ENCODE measurements at places on chromosomes 16 and 17.

DNA sequence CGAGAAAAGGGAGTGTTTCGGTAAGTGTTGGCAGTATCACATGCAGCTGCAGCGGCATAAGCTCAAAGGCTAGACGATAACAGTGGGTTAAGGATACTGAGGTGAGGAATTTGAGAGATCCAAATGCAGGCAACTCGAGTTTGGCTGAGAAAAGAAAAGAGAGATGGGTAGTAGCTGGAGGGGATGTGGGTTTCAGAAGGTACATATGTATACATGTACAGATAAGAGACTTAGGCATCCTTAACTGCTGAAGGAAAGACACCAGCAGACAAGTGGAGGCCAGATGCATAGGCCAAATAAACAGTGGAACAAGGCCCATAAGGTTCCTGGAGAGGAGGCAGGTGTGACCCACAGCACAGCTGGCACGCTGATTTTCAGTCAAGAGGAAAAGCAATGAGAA lies 86.6 kb upstream of the NETO2 start:
- DNase-seq: no peak

DNA sequence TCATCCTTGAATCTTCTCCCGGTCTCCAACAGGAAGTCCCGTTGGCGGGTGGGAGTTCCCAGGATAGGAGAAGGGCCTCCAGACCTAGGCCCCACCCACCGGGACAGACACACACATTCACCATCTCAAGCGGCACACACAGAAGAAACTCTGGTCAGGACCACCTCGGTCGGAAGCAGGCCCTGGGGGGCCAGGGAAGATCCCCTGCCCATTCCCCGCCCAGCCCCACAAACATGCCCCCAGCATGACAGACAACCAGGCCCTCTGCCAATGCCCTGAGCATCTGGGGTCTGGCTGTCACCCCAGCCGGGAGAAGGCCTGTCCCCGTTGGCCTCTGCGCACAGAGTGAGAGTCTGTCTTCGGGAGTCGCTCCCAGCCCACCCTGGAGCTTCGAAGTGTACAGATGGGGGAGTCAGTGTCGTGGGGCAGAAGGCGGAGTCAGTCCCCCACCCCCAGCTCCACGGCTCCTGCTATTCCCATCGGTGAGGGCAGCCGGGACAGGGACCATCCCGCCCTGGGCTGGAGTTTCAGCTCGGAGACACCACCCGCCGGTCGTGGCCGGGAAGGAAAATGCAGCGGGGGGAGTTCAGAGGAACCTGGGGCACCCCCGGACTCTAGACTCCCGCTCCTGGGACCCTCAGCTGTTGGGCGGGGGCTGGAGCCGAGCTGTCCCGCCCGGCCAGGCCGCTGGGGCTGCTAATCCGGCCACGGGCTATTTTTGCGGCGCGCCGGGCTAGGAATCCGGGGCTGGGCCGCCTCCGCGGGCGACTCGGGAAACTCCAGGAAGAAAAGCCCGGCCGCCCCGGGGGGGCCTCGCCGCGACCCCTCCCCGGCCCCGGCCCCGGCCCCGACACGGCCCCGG lies 660 bp downstream of the RHBDF1 start:
- no peak for DNase-seq

- DNase-seq: no peak
Measured at GRCh38 chr17:48543854-48544348, 1.0 kb downstream of the HOXB2 start.

- DNase-seq: no peak
Measured at GRCh38 chr17:29918922-29919856, 10.8 kb downstream of the SSH2 start.

GRCh38 chr16:76118344-76118743 lies 158.9 kb upstream of the CNTNAP4 start:
- no peak for DNase-seq

DNA sequence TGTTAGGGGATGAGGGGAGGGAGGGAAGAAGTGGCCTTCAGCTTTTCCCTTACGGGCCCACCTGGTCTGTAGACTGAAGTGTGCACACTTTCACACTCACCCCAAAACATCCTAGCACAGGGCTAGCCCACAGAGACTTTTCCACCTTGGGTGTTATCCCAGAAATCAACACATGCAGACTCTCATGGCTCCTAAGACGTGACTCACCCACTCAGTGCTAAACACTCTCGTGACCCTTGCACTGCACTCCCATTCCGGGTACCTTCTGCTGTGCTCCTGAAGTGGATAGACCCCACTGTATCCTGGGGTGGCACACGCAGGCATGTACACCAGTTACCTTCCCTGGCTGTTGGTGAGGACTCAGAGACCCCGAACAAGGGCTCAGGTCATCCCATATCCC lies 23.0 kb upstream of the ABCC3 start:
- no peak for DNase-seq

DNA sequence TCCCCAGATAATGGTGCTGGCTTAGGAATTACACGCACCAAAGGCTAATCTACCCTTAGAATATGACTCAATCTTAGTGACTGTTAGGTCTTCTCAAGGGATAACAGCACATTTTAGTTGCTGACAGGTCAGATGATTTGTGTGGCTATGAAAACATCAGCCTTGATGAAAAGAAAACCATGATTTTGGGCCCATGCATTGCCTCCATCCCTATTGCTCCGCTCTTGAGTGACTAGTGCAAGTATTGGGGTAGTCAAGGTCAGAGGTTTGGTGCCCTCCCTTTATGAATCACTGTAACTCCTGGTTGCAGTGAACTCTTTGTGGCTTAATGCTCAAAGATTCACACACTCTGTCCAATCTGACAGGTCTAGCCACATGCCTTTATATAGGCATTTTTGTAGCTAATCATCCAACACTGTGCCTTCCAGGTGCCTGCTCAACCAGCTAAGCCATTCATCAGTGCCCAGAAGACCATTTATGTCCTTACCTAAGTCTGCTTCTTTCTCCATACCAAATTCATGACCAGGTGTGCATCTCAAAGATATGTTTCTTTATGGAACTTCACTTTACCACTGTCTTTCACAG lies 251.6 kb downstream of the KCNJ2 start:
- no peak for DNase-seq

DNA sequence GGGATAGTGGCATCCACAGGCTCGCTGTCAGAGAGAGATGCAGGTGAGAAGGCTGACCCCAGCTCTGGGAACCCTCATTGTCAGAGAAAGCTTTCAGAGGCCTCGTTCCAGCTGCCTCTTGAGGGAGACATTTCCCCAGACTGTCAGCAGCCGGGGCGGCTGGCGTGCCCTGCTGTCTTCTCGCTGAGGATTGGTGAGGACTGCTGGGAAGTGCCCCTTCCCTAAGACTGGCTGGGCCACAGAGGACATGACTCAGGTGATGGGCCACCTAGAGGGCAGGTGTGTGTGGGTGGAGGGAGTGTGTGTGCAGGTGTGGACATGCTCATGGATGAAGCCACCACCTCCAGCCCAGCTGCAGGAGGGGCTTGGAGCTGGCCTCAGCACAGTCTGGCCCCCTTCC lies 25.3 kb downstream of the SPACA3 start:
- DNase-seq: no peak

- no peak for DNase-seq
Measured at GRCh38 chr17:17685775-17686291, 4.6 kb downstream of the RAI1 start.

GRCh38 chr16:25893332-25893731 lies 201.6 kb downstream of the HS3ST4 start:
- no peak for DNase-seq

GRCh38 chr17:59425085-59425931 lies 93.9 kb downstream of the YPEL2 start:
- no peak for DNase-seq

DNA sequence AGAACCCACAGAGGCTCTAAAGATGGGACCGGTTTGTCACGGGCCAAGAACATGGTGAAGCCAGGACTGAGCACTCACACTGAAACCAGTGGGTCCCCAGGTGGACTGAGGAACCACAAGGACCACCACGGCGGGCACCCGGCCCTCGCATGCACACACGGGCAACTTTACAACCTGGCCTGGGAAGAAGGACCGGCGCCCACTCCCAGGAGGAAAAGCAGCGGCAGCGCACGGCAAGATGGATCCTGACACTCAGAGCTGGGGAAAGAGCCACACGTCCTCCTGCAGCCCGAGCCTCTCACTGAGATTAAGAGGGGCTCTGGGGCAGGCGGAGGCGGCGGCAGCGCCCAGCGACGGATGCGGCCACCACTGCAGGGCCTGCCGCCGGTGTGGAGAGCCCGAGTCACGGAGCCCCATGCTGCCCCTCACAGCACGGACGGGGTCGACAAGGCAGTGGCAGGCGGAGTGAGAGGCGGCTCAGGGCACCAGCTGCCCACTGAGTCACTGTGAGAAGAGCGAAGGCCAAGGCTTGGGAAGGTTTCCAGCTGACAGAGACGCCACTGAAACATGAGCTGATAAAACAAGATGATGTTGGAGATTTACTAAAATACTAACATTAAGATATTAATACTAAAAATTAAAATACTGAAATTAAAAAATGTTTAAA lies 118.3 kb downstream of the ANKRD11 start:
- DNase-seq: no peak
